ENCODE measurements at places on chromosomes 7 and 10.

- DNase-seq = no peak
These were observed 4.2 kb upstream of the ACSL5 start for GRCh38 chr10:112369495-112370423.

GRCh38 chr10:78211561-78212051, 177.9 kb downstream of the RPS24 start:
- DNase-seq = peak; percentile 10

- DNase-seq = no peak
These were observed 65.2 kb downstream of the COL13A1 start for GRCh38 chr10:69866688-69867461.

- peak; percentile 97 for DNase-seq
These were observed 17.9 kb upstream of the BAIAP2L1 start for GRCh38 chr7:98418636-98419315.

DNA sequence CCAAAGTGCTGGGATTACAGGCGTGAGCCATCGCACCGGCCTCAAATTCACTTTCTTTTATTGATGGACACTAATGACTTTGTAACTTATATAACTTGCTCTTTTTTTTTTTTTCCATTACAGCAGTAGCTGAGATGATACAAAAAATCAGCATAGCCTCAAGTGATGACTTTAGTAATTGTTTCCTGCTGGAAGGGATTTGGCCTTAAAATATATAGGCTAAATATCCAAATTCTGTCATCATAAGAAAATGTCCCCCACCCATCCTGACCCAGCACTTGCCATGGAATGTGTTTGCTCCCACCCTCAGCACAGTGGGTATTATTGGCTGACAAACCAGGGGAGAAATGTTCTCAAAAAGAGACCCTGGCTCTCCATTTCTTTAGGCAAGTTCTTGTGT, 1264.1 kb upstream of the AUTS2 start:
- no peak for DNase-seq

DNA sequence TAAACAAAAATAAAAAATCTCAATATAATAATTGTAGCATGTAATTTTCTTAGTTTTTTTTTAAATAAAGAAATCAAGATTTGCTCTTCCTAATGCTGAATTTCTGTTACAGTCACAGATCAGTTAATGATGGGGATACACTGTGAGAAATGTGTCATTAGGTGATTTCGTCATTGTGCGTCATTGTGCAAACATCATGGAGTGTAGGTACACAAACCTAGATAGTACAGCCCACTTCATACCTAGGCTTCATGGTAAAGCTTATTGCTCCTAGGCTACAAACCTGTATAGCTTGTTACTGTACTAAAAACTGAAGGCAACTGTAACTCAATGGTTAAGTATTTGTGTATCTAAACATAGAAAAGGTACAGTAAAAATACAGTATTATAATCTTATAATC, 74.4 kb upstream of the LSM8 start:
- DNase-seq = no peak

- no peak for DNase-seq
These were observed 86.4 kb upstream of the JAZF1 start for GRCh38 chr7:28267012-28267411.

DNA sequence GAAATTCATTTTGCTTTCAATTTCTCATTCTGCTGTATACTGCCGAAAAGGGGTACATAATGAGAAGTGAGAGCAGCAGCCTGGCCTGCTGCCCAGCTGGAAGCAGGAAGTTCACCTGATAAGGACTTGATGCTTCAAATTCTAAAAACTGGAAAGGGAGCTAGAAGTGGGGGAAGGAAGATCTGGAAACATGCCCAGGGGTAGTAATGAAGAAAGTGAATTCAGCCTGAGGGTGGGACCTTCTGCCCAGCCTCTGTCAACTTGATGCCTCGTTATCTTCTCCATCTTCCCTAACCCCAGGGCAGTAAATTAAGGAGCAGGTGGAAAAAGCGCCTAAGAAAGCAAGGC, 69.4 kb downstream of the ARMH3 start:
- no peak for DNase-seq

GRCh38 chr7:147999962-148000361, 590.6 kb upstream of the C7orf33 start:
- no peak for DNase-seq

DNA sequence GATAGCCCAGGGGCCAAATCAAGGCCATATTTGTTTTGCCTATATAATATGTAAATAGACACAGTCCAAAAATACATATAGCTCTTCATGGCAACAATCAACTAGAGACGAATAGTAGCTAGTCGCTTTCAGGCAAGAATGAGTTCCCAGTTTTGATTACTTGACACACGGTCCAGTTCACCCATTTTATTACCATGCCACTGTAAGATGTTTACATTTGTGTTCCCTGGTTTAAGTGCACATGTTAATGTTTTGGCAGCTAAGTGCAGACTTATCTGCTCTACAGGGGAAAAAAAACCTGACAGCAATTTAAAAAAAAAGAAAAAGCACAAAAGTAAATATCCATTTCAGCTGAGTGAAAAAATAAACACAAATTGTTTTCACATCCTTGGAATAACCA, 213.1 kb downstream of the TPK1 start:
- no peak for DNase-seq

DNA sequence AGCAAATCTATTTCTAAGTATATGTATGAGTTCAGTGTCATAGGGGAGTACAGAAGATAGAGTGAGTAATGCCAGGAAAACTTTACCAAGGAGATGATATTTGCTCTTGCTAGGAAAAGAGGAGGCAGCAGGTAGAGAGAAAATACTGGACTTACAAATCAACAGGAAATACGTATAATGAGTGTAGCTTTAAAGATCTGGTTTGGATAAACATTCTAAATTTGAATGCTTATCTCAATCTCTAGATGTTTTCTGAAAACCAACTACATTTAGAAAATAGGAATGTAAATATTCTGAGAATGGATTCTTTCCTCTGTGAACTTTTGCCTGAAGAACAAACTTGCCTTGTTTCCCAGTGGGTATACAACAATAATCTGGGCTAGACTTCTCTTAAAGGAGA, 46.9 kb upstream of the GNAI1 start:
- DNase-seq = no peak

GRCh38 chr10:17648243-17649035, 4.5 kb downstream of the STAM start:
- DNase-seq = no peak

DNA sequence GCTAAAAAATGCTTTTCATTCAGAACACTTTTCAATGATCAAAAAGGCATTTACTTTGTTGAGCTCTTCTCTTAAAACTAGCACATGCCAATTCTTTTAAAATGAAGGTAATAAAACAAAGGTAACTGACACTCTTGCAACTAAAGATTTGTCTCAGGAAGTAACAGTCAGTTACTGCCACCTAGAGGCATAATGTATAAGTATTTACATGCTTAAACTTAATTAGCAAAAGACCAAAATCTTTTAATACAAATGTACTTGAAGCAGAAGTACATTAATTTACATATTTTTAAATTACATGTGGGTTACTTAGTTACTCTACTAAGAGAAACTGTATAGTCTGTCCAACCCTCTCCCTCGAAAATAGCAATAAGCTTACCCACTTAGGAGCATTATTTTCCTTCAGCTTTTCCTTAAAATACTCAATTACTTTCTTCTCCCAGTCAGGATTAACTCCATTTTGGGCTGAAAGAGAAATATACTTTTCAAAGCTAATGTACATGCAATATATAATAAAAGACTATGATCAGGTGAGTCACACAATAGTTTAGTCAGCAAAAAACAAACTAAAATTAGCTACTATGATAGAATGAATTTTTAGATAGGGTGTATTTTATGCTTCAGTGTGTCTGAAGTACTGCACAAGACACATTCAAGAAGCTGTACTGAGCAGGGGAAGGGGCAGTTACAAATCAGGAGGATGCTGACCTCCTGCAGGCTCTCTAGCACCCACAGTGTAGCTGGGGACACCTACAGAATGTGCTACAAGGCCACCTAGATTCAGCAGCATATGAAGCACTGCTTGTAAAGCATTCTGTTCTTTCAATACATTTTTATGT, 13.0 kb downstream of the MCMBP start:
- peak; percentile 35 for DNase-seq

- DNase-seq = peak; percentile 3
These were observed 2.9 kb downstream of the DEPP1 start for GRCh38 chr10:44975431-44976331.

DNA sequence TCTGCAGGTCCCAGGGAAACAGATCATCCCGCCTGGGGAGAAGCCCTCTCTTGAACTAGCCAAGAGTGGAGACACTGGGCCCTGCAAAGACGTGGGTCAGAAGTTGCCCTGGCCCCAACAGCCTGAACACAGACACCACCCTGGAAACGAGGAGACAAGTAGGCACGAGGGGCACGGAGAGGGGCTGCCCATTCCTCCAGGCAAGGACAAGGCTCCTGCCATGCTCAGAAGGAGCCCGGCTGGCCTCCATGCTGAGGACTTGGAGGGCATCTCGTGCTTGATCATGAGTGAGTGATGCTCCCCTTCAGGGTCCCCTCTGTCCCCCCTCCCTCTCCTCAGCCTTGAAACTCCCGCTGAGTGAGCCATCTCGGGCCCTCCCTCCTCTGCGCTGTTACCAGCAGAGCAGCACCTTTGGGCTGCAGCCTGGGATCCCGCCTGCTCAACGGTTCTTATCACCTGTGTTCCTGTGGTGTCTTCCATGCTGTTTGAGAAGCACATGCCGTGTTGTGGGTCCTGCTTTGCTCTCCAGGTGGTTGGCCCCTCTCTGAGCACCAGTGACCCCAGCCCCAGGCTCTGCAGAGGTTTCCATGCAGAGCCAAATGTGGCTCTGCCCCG, 544.3 kb downstream of the TCERG1L start:
- no peak for DNase-seq

DNA sequence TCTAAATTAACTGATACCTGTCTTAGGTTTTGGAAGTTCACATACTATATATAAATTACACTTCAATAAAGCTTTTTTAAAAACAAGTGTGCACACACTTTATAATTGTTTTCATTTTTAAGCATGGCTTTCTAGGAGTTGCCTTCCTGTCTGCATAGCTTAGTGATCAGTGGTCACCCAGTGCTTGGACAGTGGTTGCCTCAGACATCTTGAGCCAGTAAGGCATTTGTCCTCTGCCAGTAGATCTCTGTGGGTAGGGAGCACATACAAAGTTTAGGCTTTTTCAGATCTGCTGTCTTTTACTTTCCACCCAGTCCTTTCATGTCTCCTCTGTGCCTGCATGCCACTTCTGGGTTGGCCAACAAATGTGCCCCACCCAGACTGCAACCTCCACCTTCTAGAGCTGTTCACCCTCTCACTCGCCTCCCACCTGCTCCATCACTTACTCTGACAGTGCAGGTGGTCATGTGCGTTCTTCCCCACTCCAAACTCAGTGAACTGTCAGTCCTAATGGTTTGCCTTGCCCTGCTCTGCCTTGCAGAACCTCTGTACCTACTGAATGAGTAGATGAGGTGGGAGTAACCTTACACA, 31.7 kb downstream of the TPST1 start:
- DNase-seq = no peak

DNA sequence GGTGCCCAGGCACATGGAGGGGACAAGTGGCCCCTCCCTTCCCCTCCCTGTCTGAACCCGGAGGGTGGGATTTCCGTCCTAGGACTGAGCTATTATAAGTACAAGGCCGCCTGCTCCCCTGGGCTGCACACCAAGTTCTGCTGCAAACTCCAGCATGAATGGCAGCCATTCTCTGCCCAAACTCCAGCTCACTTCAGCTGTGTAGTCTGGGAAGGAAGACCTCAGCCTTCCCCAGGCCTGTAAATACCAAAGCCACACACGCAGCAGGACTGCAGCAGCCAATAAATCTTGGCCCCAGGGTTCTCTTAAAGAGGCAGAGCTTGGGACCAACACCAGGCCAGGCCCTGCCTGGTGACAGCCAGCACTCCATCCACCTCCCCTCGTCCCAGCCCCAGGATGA, 291.3 kb upstream of the ZMIZ1 start:
- no peak for DNase-seq

Data from SW 1271 (cell line).